ENCODE measurements at places on chromosomes 11 and 22.

DNA sequence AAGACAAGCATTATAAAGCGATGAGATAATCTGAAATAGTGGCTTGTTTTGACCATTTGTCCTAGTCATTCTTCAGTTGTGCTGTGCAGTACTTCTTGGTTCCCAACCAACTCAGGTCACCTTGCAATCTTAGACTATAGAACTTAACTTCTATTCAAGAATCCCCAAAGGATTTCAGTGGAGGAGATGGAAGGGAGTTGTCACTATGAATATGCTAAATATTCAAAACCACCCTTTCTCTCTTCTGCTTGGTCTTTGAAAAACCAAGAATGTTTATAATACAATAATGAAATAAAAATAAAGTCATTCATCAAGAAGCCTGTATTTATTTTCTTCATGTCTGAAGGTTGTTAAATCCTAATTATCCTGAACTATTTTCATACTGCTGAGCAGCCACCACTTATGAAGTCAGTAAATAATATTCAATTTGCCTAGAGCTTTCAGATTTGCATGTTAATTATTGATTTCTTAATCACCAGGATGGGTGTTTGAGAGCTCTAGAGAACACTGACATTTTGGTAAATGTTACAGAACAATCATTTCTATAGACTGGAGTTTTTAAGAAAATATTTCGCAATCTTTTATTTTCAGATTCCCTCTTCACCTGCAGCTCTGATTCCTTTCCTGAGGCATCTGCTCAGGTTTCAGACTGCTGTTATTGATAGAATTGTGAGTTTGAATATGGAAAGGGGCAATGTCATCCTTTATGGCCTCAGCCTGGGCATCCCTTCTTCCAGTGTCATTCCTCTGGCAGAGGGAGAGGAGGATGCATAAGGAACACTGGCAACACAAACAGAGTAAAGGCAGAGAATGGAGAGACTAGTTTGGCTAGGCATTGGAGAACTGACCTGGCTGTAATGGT lies 91.5 kb upstream of the USP47 start:
- DNase-seq: no peak

- DNase-seq: no peak
These were observed 4.4 kb downstream of the IL18BP start for GRCh38 chr11:72002841-72003775.

- no peak for DNase-seq
These were observed 8.3 kb downstream of the SMTN start for GRCh38 chr22:31089160-31090100.

- no peak for DNase-seq
These were observed 31.6 kb downstream of the GUCY1A2 start for GRCh38 chr11:106986673-106987072.

DNA sequence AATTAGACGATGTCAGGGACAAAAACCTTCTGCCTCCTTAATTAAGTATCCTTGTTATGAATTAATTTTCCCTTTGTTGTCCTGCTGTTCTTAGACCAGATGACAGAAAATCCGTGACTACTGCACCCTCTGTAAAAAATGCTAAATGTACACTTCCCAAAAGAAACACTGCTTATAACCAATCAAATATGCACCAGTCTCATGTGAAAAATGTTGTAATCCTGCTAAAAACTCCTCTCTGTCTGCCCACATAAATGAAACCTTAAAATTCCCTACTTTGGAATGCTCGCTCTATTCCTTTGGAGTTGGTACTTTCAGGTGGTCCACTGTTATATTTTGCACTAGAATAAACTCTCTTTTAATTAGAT lies 366.8 kb upstream of the CCDC179 start:
- DNase-seq: no peak

GRCh38 chr11:67302571-67303131 lies 679 bp upstream of the SSH3 start:
- no peak for DNase-seq

DNA sequence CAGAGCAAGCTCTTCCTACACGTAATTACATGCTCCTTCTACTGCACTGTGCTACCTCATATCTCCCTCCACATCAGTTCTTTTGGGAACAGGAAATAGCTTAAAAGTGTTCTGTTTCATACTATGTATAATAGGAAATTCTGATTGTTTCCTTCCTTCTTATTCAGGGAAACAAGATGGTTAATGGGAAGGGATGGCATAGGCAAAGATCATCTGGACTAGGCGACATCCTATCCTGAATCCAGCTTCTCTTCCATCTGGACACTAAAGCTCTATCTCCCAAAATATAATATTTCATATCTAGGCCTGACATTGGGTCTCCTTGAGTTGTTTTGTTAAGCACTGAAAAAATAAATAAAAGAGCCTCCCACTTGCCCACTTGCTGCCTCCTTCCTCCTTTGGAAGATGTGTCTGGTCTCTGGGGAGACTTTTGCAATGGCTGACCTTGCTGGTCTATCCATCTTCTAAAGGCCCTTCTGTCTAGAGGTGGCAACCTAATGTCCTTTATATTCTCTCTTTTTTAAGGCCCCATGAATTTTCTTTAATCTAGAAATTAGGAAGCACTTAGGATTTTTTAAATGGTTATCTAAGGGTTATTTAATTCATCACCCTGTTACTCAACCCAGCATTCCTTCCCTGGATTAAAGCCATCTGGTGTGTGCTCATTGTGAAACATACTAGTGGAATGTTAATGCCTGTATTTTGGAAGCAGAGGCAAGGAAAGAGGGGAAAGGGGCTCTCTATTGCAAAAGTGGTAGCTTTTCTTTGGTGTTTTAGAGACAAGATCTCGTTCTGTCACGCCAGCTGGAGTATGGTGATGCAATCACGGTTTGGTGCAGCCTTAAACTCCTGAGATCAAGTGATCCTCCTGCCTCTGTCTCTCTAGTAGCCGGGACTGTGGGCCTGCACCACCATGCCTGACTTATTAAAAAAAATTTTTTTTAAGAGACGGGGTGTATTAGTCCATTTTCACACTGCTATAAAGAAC lies 20.6 kb downstream of the CLMP start:
- DNase-seq: no peak

DNA sequence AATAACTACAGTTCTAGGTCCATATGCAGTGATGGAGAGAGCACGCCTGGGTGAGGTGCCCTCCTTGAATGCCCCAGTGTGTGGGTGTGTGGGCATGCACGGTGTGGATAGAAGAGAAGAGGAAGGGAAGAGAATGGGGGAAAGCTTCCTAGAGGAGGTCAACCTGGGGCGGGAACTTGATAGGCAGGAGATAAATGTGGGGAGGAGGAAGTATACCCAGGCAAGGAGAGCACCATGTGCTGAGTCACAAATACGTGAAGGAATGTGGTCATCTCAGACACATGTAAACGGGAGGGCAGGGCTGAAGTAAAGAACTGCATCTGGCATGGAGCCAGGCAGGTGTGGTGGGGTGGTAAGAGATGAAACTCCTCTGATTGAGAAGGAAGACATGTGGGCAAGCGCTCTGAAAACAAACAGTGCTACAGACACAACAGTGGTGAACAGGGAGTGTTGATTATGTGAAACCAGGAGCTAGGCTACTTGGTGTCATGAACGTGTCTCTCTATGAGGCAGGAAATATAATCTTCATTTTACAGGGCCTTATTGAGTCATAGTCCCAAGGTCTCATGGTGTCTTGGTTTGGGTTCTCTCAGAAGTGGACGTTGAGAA lies 61.5 kb upstream of the EED start:
- peak; percentile 13 for DNase-seq

DNA sequence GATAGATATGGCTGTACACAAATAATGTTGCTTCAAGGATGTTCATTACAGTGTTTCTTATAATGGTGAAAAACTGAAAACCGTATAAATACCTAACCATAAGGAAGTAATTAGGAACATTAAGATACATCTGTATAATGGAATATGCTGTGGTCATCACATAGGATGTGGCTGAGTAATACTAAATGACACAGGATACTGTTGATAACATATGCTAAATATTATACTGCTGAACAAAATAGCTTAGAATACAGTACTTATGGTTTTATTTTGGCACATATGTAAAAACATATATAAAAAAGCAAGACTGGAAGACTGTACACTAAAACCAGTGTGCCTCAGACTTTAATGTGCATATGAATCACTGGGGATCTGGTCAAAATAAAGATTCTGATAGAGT lies 43.8 kb downstream of the FBXO7 start:
- DNase-seq: no peak

DNA sequence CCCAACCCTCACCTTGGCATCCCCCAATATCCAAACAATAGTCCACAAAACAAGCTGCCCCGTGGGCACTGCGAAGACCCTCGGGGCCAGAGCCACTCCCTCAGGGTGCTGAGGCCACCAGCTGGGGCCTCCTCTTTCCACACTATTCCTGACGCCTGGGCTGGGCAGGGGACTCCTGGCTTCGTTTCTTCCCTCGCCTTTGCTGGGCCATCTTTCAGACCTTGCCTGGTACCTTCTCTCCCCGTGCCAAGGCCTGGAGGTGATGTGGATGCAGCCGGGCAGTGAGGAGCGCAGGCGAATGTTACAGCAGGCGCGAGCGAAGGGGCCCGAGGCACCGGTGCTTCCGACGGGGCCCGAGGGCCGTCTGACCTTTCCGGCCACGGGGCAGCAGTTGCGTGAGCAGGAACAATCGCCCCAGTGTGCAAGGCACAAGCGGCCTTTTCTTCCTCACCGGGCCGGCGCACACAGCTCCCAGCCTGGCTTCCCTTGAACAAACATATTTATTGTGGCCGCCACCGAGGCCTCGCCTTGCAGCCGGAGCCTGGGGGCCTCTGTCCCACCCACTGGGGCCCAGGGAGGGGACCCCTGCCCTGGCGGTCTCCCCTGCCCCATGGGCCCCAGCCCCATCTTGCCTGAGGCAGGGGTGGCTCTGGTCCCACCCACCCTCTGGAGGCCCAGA lies 32.6 kb upstream of the KCNQ1OT1 start:
- DNase-seq: no peak

DNA sequence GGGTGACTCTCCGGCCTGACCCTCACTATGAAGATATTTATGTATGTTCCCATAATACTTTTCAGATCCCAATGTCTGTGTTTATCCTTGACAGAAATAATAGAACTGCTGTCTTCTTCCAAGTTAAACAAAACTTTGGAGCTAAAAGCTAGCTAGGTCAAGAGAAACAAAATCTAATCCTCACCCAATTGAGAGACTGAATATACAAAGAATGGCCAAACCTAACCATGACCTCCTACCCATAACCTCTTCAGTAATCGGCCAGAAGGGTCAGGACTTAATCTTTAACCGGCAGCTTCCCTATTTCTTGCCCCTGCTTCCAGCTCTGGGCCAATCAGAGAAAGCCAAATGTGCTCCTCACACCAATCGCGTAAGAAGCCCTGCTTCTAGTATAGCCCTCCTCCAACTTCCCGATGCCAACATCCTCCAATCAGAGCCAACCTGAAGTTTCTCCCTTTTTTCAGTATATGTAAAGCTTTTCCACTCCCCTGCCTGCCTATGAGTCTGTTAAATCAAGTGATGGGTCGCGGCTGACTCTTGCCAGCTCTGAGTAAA lies 1.7 kb upstream of the DDX6 start:
- peak; percentile 51 for DNase-seq

Data from activated CD8-positive, alpha-beta memory T cell treated with anti-CD3 and anti-CD28 coated beads for 4 hours (primary cell).